ENCODE measurements at places on chromosomes 3 and 15.

GRCh38 chr3:187286467-187287059 is 5.0 kb downstream of the MASP1 start:
- DNase-seq = no peak

GRCh38 chr15:67512140-67512539 is 8.8 kb upstream of the C15orf61 start:
- no peak for DNase-seq

GRCh38 chr15:99965376-99965775 is 232.1 kb upstream of the LYSMD4 start:
- DNase-seq = no peak

DNA sequence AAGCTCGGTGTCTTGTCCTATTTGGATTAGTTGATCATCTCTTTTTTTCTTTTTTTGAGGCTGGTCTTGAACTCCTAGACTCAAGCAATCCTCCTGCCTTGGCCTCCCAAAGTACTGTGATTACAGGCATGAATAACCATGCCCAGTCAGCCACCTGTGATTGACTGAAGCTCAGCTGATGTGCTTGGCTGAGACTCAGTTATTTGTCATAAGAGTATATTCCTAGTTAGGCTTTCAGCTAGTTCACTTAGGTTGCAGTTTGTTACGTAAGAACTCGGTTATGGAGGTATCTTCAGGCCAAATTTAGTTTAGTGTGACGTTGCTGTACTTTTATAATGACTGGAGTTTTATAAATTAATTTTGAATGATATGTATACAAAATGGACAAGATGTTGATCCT is 365.0 kb downstream of the SV2B start:
- no peak for DNase-seq

DNA sequence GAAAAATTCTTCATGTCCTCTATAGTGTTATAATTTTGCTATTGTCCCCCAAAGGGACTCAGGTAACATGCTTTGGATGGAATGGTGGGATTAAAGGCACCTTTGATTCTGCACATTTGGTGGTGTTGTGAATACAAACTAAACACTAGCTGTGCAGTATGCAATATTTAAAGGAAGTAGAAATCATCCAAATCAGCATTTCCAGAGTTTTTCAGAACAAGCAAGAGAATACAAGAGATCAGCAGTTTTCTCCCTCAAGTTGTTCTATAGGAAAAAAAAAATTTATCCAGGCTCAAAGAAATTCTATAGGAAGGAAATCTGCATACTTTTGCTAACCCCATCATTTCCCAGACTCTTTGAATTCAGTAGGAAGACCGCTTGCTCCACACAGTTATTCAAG is 10.2 kb upstream of the ADIPOQ start:
- no peak for DNase-seq

GRCh38 chr3:107690522-107691138 is 167.9 kb downstream of the BBX start:
- DNase-seq = peak; percentile 49

DNA sequence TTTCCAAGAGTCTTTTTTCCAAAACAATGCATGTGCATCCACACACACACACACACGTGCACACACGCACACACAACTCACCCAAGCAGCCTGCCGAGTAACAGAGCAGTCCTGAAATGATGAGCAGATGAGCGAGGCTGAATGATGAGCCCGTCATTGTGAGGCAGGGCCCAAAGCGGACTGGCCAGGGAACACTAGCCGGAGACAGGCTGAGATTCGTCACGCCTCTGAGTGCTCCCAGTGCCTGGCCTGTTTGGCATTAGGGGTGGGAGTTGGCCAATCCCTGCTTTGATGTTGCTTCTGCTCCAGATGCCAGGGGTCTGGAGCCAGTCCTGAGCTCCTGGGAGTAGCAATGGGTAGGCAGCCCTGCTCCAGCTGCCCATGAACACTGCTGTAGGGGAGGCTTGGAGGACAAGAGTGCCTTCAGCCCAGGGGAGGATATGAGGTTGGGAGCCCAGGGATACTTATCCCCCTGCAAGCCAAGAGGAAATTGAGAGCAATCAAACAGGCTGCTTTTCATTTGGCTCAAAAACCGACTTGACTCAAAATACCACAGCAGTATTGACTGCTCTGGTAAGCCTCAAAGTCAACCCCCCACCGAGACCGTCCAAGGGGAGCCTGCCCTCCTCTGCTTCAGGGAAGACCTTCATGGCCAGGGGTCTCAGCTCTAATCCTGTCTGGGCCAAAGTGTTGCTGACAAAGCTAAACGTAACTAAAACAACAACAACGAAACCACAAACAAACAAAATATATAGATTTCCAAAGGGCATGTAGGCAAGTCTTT is 22.9 kb downstream of the COLQ start:
- no peak for DNase-seq

- no peak for DNase-seq
Measured at GRCh38 chr3:72659596-72659995, 188.6 kb downstream of the SHQ1 start.

DNA sequence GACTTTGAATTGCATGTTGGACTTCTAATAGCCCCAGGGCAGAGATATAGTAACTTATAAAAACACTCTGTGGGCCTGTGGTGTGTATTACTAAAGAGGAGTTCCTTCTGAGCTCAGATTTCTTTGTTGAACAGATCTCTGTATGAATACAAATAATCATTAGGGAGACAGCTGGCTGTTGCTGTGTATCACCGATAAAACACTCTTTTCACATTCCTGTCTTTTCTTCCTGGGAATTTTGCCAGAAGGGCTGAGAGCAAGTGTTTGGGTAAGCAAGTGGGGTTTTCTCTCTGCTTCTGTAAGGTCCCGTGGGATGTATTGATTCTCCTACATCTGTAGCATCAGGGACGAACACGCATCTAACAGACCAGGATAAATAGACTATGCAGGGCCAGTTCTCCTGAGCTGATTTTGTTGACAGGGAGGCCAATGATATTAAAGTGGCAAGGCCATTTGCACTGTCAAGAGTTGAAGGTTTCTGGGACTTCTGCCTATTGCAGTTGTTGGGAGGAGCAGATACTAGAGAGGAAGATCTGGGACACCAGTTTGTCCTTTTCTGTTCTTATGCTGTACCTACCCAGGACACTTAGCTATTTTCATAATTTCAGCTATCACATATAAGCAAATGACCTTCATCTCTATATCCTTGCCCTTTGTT is 225.9 kb upstream of the CD96 start:
- no peak for DNase-seq

- no peak for DNase-seq
Measured at GRCh38 chr15:80404057-80404760, at the start of gene ARNT2. ARNT2 (plus strand) TSS chr15:80404382; CDS start chr15:80404516, 134 bp downstream.

DNA sequence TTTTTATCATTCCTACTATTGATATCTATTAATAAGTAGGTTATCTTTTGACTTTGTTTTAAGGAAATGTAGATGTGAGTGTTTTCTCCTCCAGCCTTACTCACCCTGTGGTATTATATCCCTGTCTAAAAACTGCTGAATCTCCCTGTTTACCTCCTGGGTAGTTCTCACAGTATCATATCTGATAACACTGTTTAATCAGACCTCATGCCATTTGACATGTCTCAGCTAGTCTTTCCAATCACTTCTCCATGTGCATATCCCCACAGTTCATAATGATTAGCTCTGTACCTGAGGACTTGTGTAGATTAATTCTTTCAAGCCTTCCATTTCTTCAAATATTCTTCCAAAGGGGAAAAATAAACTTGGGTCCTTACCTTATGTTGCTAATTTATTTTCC is 30.7 kb downstream of the DUOX2 start:
- no peak for DNase-seq

DNA sequence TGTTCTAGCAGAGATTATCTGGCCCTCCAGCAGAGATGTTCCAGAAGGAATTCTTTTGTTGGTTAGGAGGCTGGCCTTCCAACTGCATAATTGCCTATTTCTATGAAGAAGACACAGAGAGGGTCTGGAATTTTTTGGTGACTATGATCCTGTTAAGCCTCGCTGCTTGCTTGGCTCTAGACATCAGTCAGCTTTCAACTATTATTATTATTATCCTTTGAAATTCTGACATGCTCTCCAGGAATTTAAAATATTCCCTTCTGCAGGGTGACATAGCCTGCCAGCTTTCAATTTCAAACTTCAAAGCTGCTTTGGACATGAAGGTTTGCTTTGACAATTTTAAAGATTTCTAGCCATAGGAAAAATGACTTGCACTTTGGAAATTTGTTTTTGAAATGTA is 26.3 kb upstream of the ZNF148 start:
- no peak for DNase-seq

DNA sequence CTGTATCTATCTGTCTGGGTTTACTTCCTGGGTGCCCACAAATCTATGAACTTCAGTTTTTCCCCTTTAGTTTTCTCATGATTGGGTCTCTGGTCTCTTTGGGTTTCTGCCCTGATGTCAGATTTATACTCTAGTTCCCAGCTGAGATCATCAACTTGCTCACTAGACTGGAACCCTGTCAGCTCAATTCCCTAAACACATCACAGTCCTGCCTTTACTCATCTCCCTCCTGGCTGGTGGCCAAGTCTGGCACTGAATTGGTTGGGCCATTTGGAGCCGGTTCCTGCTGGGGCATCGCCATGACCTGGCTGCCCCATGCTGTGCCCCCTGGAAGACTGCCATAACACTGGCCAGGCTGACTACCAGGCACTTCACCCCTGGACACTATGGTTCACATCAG is 345.3 kb downstream of the CHST2 start:
- DNase-seq = no peak

GRCh38 chr3:114377426-114377825 is 83.6 kb downstream of the TIGIT start:
- no peak for DNase-seq

DNA sequence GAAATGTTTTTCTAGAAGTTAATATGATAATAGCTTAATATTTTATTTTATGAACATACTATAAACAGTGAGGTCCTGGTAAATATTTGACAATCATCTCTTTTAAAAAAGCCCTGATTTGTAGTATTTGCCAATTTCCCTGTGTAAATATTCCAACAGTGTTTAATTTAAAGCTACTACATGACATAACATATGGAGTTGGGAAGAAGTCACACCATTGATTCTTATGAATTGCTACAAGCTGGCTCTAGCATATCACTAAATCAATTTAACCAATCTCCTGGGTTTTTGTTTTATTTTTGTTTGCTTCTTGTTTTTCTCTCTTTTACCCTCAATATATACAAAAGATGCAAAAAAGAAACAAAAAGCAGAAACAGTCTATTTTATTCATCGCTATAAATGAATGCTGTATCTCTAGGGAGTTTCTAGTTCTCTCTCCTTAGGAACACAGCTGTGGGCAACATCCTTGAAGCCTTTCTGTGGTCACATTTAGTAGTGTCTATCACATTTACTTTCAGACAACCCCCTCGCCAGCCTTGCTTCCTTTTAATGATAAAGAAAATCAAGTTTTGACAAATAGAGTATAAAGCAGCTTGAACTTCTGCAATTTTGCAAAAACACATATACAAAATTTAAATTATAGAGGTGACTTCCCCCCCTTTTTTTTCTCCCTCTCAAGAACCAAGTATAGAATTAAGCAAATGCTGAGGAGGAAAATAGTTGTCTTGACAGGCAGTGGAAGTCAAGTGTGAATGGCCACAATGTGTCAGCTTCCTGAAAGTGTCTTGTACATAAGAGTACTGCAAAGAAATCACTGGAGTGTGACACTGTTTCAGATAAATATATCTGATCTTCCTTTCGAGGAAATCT is 21.4 kb downstream of the CCR1 start:
- peak; percentile 51 for DNase-seq

GRCh38 chr15:38508647-38509046 is 54.7 kb downstream of the FAM98B start:
- peak; percentile 81 for DNase-seq

DNA sequence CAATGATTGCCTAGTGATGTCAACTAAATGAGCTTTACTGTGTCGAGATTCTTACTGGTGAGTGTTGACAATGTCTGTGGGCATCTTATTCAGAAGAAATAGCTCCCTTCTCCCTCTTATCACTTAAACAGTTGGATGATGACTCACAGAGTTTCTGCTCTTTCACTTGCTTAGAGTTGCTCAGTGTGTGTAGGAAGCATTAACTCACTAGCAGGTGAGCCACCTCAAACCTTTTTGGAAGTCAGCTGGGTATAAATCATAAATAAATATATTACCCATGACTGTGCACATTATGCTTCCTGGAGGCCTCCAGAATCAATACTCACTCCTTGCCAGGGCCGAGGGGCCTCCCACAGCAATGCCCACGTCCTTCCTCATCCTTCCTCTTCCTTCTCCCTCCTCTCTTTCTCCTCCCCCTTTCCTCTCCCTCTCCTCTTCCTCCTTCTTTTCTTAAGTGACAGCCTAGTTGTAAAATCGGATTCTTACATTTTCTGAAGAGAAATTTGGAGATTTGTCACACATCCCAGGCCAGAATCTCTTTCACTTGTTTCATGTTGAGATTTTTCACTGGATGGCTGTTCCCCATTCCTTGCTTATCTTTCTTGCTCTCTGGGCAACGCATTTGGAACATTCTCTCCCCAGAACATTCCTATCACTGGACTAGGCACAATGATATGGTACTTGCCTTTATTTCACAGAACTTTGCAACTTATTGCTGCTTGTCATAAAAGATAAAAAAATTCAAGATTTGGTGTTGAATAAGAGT is 17.5 kb downstream of the SHC4 start:
- peak; percentile 60 for DNase-seq

GRCh38 chr3:54342676-54343075 is 220.3 kb downstream of the CACNA2D3 start:
- DNase-seq = no peak

GRCh38 chr3:108178676-108179075 is 43.5 kb downstream of the IFT57 start:
- no peak for DNase-seq

DNA sequence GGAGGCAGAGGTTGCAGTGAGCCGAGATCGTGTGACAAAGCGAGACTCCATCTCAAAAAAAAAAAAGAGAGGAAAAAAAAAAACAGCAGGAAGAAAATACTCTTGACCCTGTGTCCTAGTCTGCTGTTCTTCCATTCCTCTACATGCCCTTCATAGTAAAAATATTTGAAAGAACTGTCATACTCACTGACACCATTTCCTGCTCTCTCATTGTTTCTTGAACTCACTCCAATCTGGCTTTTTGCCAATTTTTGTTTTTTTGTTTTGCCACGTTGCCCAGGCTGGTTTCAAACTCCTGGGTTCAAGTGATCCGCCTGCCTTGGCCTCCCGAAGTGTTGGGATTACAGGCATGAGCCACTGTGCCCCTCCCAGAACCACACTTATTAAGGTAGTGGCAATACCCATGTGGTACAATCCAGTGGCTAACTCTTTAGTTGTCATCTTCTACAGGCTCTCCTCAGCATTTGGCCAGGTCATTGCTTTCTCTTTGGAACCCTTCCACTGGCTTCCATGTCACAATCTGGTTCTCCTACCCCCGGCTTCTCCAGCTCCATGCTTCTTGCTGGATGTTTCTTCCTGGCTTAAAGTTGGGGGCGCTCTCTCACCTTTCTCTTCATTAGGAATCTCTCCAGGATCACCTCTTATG is 238.2 kb upstream of the C2CD4B start:
- DNase-seq = no peak

- DNase-seq = no peak
Measured at GRCh38 chr15:60243769-60244168, 154.0 kb downstream of the ANXA2 start.

Data from activated CD4-positive, alpha-beta T cell treated with anti-CD3 and anti-CD28 coated beads, Interleukin-10, Interleukin-2, amounts not matched to agents 100 ng/mL and 50 ng/mL, durations not matched to agents 16 hours and 8 hours (primary cell).